Stimulated activated CD4-positive, alpha-beta T cell treated with anti-CD3 and anti-CD28 coated beads, Interleukin-1b, Interleukin-23, amount 100 ng/mL, for 48 hours (primary cell): ENCODE measurements at places on chromosomes 2 and 18.

GRCh38 chr18:58057291-58057965 is 13.4 kb downstream of the NEDD4L start:
- no peak for DNase-seq

DNA sequence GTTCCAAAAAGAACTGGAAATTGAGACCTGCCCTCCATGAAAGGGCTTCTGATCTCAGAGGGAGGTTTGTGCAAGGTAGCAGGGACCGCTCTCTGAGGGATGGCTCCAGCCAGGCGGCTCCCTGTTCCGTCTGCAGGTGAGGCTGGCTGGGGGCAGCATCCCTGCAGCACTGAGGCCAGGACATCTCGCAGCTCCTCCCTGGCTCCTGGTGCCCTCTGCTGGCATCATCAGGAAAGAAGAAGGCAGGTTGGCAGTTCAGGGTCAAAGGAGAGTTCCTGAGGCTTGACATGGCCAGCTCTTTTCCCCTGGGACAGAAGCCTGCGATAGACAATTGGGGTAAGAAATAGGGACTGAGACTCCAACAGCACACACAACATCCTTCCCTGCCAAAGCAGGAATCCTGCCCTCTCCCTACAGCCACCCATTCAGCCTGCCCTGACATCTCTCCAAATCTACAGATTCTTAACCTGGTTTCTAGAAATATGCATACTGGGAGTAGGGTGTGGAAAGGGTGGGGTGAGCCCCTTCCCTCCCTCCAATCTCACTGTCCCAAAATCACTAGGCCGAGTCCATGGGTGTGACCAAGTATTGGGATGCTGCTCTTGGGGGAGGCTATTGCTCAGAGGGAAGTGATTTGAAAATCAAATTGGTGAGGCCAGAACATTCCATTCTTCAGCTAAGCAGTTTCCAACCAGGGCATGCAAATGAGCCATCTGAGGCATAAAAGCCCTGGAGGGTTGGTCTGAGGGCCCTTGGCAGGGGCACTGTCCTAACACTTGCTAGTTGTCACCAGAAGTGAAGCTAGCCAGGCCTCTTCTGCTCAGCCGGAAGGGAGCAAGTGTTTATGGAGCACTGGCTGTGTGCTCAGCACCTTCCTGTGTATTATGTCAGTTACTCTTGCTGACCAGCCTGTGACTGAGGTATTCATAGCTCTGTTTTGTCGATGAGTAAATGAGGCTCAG is 185.4 kb downstream of the TFCP2L1 start:
- no peak for DNase-seq

DNA sequence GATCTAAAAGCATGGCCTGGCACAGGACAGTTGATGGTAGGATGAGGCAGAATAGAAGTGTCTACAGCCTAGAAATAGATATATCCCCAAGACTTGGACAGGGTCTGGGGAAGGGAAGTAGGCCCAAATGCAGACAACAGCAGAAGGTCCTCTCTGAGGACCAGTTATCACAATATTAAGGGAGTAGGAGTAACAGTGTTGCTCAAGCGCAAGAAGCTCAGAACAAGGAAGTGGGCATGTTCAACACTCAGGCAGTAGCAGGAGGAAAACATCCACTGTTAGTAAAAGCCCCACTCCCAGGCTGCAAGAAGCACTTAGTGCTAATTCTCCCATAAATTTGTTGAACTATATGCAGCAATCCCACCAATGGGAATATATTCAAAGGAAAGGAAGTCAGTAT is 314.7 kb downstream of the METTL4 start:
- DNase-seq, result no peak

- DNase-seq, result no peak
These were observed 109.7 kb downstream of the MSH2 start for GRCh38 chr2:47512581-47513083.

DNA sequence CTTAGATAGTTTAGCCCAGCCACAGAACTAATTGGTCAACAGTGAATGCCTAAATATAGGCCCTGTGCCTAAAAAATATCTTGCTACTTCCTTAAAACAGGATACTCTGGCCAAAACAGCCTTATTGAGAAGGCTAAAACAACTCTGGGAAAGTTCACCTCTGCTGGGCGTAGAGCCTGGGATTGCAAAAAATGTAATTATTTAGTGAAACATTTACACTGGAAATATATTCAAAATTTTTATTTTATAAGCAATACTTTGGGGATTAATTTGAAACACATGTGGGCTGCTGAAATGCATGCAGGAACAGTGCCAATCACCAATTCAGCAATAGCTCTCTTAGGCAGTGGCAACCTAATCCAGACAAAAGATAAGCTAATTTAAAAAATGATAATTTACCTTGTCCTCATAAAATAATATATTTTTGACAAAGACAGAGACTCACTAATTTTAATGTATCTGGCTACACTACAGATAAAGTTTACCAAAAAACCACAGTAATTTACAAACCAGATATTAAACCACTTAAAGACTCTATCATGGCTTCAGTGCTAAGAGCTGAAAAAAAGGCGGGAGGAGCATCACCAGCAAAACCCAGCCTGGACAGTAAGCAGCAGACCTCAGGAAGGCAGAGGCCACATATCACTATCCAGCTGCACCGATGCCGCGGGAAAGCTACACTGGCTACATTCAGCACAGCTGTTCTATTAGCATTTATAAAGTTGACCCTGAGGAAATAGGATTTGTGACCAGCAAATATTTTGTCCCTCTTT is 18.5 kb downstream of the TRAK2 start:
- DNase-seq, result no peak
